ENCODE measurements at places on chromosomes 7 and 10.

DNA sequence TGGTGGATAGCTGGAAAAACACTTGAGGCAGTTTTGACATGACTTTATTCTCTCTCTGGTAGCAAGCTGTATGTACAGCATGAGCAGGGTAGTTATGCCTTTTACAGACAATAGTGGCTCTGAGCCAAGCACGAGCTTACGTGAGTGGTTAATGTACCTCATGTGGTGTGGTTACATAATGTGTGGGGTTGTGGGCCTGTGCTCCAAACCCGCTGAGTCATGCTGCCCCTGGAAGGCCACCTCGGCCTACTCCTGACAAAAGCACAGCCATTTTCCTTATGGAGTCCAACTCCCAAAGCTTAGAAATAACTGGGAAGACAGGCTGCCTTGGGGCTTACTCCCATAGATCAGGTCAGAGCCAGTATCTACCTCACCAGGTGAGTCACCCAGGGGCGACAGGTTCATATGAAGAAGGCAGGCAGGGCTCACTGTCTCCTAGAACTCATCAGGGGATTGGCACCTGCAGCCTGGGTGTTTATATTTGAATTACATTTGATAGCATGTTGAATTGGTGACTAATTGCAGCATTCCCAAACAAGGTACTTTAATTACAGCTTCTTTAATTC is 404.5 kb downstream of the ADRA2A start:
- DNase-seq, result peak; percentile 22

- DNase-seq, result no peak
Measured at GRCh38 chr7:110071192-110071591, 1019.7 kb upstream of the LRRN3 start.

DNA sequence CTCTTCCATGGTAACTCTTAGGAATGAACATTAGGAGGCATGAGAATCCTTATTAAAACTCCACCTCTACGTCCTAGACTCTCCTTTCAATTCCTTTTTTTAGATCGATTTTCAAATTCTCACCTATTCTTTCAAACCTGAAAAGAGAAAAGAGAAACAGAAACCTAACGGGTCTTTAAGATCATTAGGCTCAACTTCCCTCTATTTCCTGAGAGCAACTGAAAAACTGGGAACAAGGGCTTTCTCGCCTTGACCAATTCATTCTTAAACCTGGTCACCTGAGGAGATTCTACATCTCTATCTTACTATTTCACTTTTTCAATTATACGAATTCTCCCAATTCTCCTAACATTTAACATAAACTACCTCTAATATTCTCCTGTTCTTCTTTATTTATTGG is 2.8 kb downstream of the TFEC start:
- no peak for DNase-seq

- no peak for DNase-seq
Measured at GRCh38 chr7:149721084-149721601, 52.2 kb downstream of the ZNF467 start.

DNA sequence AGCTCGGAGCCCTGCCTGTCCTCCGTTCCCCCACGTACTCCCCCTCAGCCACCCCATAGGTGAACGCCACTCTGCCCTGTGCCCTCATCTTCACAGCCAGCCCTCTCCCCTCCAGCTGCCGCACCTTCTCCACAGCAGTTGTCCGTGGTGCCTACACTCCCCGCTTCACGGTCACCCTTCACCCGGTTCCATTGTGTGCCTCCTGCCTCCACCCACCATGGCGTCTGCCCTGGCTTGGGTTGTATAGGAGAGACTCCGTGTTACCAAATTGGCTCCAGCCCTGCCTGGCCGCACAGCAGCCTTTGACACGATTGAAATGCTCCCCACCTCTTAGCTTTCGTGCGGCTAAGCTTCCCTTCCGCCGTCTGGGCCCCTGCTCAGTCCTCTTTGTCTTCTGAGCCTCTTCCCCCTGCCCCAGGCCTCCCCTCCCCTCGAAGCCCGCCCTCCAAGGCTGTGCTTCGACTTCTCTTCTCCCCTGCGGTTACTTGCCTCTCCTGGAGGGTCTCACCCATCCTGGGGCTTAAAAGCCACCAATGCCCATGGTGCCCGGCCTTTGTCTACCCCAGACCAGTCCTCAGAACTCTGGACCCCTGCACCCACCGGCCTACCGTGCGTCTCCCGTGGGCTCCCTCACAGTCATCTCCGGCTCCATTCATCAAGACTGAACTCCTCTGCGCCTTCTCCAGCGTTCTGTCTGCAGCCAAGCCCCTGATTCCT is 18.5 kb upstream of the NODAL start:
- DNase-seq, result no peak

GRCh38 chr7:101134399-101134980 is 7.6 kb downstream of the SERPINE1 start:
- peak; percentile 32 for DNase-seq

DNA sequence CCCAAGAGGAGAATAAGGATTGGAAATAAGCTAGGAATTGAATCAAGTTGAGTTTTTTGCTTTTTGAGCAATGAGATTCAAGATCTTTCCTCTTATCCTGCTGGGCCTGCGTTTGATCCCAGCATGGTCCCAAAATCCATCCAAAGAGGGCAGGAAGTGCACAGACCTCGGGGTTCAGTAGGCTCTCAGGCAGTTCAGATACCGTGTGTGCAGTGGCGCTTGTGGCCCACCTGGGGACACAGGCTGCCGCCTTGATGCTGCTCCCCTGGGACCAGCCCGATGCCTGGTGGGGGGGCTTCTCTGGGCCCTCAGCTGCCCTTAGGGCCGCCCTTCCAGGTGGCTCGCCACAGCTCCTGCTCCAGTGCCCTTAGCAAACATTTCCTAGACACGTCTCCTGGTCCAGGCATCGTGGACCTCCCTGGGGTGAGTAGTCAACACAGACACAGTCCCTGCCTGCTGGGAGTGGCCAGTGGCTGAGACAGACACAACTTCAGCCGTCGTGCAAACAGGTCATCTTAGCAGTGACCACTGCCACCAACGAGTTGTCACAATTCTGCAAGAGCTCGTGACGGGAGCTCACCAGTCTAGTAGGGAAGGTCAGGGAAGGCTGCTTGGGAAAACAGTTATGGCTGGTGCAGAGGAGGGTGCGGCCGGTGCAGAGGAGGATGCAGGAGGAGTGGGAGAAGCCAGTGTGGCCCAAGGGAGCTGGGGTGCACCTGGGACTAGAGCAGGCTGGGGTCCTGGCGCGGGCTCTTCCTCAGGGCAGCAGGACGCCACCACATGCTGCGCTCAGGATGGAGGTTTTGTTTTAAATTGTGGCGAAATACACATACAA is 21.7 kb upstream of the JAKMIP3 start:
- no peak for DNase-seq

- no peak for DNase-seq
Measured at GRCh38 chr10:75238182-75239095, 2.7 kb upstream of the COMTD1 start.

- no peak for DNase-seq
Measured at GRCh38 chr7:42235741-42236161, 1.3 kb downstream of the GLI3 start.

DNA sequence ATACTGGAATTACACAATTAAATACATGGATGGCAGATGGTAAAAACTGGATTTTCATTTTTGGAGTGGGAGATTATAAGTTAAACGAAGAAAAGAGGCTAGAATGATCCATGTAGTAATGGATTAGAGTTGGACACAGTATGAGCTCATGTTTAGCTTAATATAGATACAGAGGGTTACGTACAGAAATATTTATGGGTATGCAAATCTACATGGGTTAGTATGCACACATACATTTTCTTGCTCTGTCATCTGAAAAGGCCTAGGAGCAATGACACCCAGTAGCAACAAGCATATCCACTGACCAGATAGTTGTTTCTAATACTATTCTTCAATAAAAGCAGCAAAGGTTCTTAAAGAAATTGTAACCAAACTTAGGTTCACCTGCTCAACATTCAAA is 366.4 kb downstream of the SEMA3D start:
- no peak for DNase-seq

DNA sequence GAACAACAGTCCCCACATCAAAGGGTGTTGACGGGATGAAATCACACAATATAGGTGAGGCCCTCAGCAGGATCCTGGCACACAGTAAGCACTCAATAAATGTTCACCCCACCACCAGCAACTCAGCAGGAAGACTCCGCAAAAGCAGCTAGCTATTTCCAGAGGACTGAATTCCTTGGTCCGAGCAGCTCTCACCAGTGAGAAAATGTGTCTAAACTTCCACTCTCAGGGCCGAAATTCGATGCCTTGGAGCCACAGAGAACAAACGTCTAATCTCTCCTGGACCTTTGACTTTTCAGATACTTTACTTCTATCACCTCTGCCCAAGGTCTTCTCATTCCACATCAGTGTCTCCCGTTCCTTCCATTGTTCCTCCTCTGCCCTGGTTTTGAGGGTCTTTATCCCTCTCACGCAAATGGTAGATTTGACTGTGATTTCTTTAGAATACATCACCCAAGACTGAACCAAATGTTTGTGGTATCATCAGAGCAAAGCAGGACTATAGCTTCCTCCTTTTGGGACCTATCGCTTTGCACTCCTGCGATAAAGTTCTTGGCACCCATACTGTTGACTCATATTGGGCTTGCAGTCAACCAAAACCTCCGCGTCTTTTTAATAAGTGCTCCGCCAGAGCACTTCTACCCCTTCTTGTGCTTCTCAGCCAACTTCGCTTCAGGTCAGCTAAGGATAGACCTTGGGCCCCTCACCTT is 903 bp upstream of the NT5C2 start:
- peak; percentile 94 for DNase-seq

DNA sequence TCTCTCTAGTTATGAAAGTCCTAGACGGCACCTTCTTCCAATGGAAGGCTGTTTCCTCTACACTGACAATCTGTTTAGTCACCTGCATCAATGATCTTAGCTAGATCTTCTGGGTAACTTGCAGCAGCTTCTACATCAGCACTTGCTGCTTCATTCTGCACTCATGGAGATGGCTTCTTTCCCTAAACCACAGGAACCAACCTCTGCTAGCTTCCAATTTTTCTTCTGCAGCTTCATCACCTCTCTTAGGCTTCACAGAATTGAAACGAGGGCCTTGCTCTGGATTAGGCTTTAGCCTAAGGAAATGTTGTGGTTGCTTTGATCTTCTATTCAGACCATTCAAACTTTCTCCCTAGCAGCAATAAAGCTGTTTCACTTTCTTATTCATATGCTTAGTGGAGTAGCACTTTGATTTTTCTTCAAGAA is 24.6 kb downstream of the NAMPT start:
- no peak for DNase-seq

DNA sequence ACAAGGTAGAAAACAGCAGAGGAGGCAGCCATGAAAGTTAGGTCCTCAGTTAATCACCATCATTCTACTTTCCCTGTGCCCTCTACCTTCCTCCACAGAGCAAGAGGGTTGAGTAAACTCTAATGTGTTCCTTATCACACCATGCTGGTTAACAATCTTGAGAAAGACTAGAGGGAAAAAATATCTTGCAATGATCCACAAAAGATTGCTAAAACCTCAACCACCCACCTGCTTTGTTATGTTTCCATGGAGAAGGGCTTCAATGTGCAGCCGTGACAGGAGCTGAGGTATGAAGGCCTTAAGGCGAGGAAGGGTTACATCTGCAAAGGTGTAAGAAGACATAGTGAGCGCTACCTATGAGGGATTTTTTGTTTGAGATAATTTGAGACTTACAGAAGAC is 103.9 kb downstream of the IDE start:
- DNase-seq, result peak; percentile 33

- no peak for DNase-seq
Measured at GRCh38 chr7:137977173-137977572, 24.7 kb downstream of the CREB3L2 start.

- DNase-seq, result no peak
Measured at GRCh38 chr7:124893140-124893827, 36.3 kb downstream of the POT1 start.

DNA sequence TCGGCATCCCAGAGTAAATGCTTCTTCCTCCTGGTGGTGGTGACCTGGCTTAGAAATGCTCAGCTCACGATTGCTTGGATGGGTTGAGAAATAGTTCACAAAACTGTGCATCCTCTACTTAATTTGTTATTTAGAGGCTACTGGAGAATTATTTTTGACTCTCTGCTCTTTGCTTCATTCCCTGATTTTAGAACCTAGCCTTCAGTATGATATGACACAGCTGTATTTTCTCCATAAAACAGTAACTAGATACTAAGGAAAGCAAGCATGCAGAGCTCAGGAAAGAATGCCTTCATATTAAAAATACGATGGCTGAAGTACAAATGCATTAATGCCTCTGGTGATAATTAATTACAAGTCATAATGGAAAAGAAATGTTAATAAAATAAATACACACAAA is 602.0 kb upstream of the COBL start:
- DNase-seq, result no peak

DNA sequence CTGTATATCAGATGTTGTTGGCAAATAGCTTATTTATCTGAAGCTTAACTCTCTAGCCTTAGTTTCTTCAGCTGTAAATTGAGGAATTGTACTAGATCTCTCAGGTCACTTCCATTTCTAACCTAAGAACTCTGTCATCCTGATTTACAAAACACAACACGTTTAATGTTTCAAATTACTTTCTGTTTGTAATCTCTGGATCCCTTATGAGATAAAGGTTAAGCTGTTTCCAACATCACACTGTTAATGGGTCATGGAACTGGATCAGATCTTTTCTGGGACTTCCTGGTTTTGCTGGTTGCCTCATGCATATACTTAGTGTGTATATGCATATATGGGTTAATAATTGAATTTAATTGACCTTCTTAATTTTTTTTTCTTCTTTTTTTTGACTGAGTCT is 9.9 kb downstream of the SAMD8 start:
- DNase-seq, result no peak

- peak; percentile 69 for DNase-seq
Measured at GRCh38 chr7:36986948-36987724, 262.8 kb upstream of the AOAH start.

DNA sequence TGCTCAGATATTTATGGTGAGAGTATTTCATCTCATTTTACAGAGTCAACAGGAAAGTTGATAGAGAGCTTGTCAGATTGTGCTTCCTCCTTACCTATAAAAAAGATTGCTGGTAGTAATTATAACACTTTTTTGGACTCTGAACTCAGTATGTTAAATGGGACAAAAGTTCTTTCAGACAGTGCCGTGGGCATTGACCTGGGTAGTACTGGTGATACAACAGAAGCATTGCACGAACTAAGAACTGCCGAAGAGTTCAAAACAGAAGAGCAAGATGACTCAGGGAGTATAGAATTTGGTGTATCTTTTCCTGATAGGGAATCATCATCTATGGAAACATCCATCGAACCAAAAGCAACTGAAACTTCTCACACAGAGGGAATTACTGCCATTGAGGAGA is 58.6 kb downstream of the LOXL4 start:
- DNase-seq, result no peak

GRCh38 chr10:73979809-73980433 is 18.0 kb upstream of the VCL start:
- peak; percentile 74 for DNase-seq

DNA sequence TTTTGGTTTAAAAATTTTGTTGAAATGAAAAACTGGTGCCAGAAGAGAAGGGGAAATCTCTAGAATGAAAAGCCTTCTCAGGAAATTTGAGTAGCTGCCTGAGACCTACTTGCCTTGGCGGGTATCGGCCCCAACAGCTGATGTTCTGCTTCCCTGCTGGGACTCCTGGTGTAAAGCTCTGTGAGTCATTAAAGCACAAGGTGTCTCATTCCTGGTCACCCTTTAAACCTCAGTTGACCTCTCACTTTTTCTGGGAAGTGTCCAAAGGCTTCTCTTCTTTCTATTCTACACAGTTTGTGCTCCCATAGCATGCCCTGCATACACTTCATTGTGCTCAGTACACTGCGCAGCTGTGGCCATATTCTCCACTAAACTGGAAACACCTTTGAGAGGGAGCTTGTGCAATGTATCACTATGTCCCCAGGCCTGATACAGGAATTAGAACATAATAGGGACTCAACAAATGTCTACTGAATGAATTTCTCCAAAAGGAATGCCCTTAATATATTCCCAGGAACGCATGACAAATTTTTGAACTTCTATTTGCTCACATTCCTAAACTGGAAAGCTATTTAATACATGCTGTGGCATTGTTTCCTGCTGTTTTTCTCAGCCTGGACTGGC is 303.9 kb downstream of the SDHAF3 start:
- no peak for DNase-seq

Measured in hematopoietic multipotent progenitor cell treated with erythropoietin and hydrocortisone succinate and interleukin-3 and kit ligand, for 4 days (in vitro differentiated cells).